ENCODE measurements at places on chromosomes 2 and 18.

DNA sequence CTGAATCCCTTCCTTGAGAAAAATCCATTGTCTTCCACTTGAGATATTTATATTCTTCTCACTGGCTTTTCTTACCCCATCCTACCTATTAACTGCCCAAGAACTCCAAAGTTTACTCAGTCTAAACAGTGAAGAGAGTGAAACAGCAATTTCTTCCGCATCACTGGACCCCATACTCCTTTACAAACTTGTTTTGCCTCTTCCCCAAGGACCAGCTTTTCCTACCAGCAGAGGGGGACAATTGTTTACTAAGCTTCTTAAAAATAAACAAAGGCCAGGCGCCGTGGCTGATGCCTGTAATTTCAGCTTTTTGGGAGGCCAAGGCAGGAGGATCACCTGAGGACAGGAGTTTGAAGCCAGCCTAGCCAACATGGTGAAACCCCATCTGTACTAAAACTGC is 52.0 kb downstream of the LRATD1 start:
- DNase-seq: no peak

- DNase-seq: no peak
These were observed 72.1 kb downstream of the STPG4 start for GRCh38 chr2:47083005-47083404.

DNA sequence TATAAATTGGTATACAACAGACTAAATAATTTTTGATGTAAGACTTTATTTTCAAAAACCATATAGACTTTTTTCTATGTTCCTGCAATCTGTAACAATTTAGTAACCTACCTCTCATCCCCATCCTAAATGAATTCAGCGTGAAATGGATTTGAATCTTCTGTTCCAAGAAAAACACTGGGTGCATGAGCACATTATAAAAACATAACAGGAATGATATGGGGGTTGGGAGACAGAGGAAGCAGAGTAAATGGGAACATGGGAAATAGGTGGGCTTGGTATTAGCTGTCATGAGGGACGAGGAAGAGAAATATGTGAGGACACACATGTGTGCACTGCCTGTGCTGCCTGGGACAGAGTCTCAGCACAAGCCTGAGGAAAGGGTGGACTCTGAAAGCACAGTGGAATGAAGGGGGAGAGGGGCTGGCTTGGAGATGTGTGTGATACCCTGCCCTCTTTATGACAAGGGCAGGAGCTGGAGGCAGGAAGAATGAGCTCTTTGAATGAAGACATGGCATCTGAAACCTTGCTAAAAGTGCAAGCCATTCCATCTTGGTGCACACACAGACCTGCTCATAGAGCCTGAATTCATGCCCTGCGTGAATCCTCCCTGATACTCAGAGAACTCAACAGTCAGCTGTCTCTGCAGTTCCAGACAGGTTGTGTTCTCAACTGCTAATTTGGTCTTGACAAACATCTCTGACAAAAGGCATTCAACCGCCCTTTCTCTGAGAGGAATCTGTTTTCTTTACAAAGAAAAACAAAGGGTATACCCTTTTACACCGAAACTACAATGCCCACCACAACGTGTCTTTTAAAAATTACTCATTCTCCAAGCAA is 66.6 kb downstream of the EPB41L3 start:
- DNase-seq: no peak

DNA sequence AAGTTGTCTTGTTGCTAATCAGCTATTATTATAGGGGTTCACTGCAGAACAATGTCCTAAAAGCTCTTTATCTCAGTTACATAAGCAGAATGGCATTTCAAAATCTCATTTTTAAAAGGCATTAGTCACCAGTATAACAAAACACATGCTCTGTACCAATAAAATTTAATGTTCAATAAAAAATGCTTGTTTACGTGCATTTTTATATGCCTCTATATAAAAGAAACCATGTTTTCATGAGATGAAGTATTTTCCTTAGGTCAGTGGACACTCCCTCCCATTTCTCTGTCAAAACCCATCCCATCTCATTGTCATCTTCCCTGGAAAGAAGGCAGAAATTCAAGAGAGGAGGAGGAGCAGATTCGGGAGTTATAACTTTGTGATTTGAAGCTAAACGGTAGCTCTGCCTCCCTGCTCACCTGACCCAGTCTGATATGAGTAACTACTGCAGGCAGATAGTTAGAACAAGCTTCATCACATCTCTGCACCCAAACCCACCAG is 231.9 kb upstream of the SIX2 start:
- DNase-seq: peak; percentile 59

DNA sequence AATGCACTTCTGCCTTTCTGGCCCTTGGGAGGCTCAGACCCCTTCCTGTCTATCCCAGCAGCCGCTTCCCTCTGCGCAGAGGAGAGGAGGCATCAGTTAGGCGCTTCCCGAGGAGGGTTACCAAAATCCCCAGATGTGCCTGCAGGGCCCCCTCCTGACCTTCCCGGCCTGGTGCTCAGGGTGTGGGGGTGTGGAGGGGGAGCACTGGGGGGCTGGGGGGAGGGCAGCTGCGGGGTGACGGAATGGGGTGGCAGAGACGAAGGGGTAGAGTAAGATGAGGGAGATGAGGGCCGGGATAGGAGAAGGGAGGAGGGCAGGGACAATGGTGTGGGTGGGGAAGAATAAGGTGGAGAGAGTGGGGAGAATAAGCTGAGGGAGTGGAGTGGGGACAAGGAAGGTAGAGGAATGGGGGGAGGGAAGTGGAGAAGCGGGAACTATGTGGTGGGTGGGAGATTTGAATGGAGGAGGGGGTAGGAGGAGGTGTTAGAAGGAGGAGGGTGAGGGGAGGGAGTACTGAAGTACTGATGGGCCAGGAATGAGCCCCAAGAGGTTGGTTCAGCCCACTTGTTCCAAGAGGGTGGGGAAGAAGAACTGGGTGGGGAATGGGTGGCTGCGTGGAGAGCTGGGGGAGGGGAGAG is 6.5 kb upstream of the ZAP70 start:
- no peak for DNase-seq

DNA sequence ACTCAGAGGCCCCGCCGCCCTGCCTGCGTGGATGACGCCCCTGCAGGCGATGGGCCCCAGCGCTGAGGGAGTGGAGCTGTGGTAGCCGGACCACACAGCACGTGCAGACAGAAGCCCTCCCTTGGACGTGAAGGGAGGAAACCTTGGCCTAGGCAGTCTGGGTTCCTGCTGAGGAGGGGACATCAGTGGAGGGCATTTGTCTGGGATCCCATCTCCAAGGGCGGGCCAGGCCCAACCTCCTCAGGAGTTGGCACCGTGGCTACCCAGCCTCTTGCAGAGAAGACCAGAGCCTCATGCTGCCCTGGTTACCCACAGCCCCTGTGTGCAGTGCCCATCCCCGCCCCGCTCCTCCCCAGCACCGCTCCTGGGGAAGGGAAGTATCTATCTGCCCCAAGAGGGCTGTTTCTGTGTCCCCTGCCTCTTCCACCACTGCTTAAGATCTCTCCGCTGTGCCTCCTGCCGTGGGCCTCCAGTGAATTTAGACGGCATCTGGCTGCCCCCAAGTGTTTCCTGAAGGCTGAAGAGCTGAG is 241.8 kb downstream of the KLHL29 start:
- DNase-seq: no peak

DNA sequence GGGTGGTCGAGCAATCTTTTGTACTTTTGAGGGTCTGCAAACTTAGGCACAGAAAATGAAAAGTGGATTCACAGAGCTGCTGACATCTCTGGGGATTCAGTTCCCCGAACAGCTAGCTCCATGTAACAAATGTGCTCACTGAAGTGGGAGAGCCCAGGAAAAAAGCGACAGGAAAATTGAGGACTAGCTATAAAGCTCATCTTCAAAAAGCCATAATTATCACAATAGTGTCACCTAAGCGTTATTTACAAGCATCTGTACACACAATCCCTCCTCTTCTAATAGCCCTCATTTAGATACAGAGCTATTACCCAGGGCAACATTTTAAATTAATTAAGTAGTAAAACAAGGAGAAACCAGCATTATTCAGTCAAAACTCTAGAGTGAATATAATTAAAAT is 36.1 kb downstream of the RNF152 start:
- no peak for DNase-seq

DNA sequence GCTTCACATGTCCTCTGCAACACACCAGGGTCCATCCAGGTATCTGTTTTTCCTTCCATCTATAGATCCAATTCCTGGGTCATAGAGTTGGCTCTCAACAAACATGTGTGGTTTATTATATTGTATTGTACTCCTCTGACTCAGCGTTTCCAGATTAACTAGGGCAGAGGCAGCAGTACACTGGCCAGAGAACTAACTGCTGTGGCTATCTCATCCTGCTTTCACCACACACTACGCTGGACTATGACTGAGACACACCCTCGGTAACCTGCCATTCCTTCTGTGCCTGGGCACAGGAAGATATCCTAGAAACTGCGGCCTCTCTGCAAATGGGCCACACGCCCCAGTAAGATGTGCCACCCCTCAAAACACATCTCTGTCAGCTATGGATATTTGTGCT is 159.8 kb upstream of the STK17B start:
- DNase-seq: no peak

DNA sequence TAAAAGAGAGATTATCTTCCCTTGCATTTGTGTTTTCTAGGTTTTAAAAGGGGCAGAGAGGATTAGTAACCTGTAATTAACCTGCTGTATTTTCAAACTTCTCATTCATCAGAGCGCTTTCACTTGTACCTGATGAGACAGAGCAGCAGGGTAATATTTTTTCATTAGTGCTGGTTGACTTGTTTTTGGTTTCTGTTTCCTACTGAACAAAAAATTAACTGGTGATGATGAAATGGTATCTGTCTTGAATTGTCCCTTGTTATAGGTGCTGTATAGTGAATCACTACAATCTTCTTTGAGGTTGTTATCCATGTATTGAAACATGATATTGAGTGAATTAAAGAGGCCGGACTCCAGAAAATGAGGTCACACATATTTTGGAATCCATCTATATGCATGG is 37.9 kb downstream of the CDH20 start:
- DNase-seq: no peak

GRCh38 chr18:55779691-55780585 is 191.9 kb upstream of the TCF4 start:
- DNase-seq: no peak

- no peak for DNase-seq
These were observed 71.1 kb downstream of the EXOC6B start for GRCh38 chr2:72754628-72755320.

- DNase-seq: no peak
These were observed 611.6 kb downstream of the FBXO15 start for GRCh38 chr18:73535990-73536389.

DNA sequence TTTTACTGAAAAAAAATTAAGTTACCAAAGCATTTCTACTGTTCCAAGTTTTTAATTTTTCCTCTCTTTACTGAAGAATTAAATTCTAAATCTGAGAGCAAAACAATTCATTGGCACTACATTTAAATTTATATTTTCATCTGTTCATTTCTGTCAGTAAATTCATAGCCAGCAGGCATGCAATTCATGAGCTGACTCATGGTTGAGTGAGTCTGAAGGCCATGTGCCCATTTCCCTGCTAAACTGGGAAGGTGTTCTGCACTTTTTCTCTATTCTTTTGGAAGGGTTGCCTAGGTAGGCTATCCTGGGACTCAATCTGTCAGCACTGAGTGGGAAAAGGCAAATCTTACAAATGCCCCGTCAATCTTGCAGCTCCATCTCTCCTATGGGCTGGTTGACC is 88.7 kb downstream of the KLHL14 start:
- DNase-seq: no peak

DNA sequence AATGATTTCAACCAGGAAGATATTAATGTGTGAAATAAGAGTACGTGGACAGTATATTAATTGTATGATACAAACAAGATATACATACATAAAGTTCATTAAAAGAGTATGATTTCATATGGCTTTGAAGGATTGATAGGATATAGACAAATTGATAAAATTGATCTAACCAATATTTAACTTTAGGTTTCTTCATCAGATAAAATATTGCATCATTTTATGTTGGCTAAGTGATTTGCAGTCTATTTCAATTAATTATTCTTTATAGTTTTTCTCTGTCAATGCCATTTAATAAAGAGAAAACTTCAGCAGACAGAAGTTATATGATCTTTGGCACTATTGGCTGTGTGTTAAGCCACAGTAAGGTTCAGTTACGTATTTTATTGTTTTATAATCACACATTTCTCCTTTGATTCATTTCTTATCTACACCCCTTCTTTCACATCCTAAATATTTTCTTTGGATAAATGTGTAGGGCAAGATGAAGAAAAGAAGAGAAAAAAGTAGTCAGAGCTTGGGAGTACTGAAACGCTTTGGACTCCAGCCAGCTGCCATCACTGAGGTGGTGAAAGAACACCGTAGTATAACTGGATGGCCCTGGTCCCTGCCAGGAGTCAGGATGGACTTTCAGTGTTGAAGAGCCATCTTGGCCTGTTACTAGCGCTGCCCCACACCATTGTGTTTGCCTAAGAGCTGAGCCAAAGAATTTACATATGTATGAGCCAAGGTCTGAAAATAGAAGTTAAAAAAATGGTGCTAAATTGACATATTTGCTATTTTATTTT is 9.8 kb upstream of the CPS1 start:
- no peak for DNase-seq

GRCh38 chr2:230898016-230898712 is 26.9 kb downstream of the GPR55 start:
- no peak for DNase-seq

DNA sequence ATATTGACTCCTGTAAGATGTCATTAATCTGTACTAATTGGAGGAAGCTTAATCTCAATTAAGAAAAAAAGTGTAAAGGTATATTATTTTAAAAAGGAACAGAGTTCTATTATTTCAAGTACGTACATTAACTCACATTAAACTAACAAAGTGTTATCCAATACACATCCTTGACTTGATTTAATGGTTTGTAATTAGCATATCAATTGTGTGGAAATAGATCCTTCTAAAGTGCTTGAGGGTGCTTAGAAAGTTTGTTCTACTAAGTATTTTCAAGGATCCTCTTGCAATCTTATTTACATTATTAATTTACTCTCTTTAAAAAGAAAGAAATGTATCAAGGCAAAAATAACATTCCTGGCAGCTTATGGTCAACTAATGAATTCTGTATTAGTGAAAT is 720.3 kb downstream of the KCNJ3 start:
- DNase-seq: no peak

GRCh38 chr2:224039080-224039769 is at the start of gene SERPINE2:
Gene SERPINE2, minus strand, starts transcription at chr2:224039286. Its CDS starts 37,386 bp downstream, at chr2:224001900.
- no peak for DNase-seq

DNA sequence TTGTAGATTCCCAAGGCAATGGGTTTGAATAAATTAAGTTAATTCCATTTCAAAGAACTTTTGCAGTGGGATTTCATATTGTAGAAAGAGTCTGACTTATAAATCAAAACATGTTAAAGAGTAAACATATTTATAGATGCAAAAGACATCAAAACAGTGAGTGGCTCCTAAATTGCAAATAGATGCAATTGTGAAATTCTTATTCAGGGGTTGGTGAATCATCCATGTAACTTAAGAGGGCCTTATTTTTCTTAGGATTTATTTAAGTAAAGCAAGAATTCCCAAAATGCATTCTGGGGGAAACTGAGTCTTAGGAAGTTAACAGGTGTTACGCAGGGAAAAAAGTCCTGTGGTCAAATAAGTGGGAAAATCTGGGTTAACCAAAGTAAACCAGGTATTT is 11.3 kb downstream of the TANC1 start:
- no peak for DNase-seq

DNA sequence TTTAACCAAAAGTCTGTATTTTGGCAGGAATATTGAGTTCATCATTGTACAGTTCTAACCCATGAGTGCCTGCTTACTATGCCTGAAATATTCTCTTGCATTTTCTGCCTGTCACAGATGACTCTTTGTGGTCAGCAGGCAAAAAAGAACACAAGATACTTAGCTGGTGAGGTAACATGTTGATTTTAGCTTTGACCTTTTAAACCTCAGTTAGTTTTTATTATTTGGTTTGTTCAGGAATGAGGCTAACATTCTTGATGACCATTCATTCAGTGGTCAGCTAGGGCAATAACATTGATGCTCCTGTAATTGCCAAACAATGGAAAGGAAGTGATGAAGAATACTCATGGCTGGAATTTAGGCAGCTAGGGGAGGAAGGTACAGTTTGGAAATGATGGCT is 491.2 kb downstream of the PIK3C3 start:
- no peak for DNase-seq
